ENCODE measurements at places on chromosomes 4 and X. TPM values are rescaled to one million over a fixed set of nuclear protein-coding genes. Genes with fewer than 3 reads are reported as not detected.

Gene HTN1
- not detected for total RNA-seq

DNA sequence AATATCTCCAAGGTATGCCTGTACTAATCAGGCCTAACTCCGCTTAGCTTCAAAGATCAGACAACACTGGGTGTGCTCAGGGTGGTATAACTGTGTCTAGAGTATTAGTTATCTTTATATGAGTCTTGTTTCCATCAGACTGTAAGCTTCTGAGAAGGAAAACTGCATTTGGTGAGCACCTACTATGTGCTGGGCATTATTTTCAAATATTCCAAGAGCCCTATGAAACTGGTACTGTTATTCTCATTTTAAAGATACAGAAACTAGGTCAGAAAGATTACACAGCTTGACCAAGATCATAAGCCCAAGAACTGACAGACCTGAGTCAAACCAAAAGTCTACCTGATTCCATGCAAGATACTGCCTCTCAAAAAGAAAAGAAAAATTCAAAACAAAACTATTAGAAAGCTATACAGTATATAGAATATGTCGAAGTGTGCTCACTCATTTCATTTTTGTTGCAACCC, 44.4 kb downstream of the LRBA start:
- no peak for DNase-seq

- DNase-seq: no peak
Measured at GRCh38 chr4:122665161-122665929, 44.5 kb upstream of the IL21 start.

GRCh38 chrX:31420711-31421151, 348.9 kb upstream of the FTHL17 start:
- DNase-seq: no peak

GRCh38 chr4:110492522-110492921, 16.6 kb downstream of the ENPEP start:
- no peak for DNase-seq
